ENCODE measurements at places on chromosomes 4 and X.

- DNase-seq, result no peak
Measured at GRCh38 chr4:182143086-182143821, 99.9 kb upstream of the TENM3 start.

- DNase-seq, result peak; percentile 39
Measured at GRCh38 chrX:13938051-13938828, 91.5 kb downstream of the GEMIN8 start.

DNA sequence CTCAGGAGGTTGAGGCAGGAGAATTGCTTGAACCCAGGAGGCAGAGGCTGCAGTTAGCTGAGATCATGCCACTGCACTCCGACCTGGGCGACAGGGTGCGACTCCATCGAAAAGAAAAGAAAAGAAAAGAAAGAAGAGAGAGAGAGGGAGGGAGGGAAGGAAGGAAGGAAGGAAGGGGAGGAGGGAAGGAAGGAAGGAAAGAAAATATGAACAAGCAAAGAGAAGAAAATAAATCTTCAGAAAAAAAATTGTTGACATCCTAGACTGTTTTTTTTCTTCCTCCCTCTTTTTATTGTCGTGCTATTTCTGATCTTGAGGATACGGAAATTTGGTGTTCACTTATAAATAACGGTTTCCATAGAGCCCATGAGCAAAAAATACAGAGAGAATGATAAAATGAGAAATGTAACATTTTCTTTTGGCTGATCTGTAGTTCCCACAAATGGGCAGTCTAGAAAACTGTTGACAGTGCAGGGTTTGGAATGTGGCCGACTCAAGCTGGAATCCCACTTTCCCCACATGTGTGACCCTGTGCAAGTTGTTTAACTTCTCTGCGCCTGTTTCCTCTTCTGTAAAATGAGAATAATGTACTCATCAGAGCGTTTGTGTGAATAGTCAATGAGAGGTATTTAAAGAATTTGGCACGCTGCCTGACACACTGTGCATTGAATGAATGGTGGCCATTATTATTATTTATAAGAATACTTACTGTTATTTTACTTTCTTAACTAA is 19.4 kb downstream of the SORBS2 start:
- DNase-seq, result no peak

GRCh38 chr4:162685410-162685809 is 481.3 kb downstream of the NAF1 start:
- DNase-seq, result no peak

GRCh38 chr4:4558881-4559280 is 17.0 kb upstream of the STX18 start:
- no peak for DNase-seq

- no peak for DNase-seq
Measured at GRCh38 chrX:137212078-137212632, 178.4 kb upstream of the GPR101 start.

GRCh38 chr4:173505924-173506518 is 24.0 kb downstream of the HAND2 start:
- peak; percentile 68 for DNase-seq

DNA sequence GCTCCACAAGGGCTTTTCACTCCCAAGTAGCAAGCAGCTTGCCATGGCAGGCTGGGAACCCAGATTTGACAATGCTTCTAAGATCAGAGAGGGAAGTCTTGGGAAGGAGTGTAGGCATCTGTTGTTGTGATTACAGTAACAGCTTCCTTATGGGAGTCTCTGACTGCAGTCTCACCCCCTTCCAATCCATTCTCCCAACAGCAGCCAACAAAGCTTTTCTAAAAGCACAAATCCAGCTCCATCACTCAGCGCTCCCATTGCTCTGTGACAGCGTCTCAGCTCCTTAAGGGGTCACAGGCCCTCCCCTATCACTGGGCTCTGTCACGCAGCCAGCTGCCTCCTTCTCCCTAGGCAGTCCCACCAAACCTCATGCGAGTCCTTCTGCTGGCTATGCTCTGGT is 7.1 kb downstream of the IGFBP7 start:
- DNase-seq, result no peak

DNA sequence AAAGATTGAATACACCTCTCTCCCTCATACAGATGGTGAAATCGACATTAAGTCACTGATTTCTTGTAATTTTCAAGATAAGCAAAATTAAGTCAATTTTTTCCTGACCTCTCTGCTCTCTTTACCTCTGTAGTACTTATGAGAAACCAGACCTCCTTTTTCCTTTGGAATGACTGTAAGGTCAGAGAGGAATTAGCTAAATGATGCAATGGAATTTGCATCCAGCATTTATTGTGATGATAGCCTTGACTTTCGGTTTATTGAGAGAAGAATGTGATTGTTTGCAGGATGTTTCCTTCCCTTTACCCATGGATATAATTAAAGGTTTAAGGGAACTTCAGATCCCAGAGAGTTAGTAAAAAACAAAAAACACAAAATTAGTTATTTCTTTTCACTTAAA is 22.4 kb downstream of the STK26 start:
- no peak for DNase-seq
